ENCODE measurements at places on chromosomes 2 and 18.

DNA sequence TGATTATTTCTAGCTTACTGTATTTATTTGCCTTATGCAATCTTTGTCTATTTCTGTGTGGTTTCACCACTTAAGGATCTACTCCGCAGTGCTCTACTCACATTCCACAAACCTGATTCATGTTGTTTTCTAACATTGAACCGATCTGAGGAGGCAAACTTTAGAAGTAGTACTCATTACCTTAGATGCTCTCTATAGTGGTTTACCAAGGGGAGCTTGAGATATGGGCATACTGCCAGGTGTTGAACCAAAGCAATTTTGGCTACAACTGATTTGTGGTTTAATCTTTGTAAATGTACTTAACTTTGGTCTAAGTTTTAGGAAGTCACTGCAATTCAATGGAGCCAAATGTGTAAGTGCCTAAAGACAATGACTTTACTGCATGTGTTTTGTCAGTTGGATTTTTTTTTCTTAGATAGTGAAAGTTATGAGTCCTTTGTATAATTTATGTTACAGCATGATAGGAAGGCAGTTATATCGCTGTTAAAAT, 50.1 kb downstream of the MAP2 start:
- H3K4me1 ChIP-seq, result no peaks in the 10 kb centered on the region
- no peaks in the 10 kb centered on the region for H3K36me3 ChIP-seq
- no peaks in the 10 kb centered on the region for H3K27me3 ChIP-seq
- no peak overlapping the region for H3K27ac ChIP-seq
- no peak overlapping the region for H3K4me3 ChIP-seq

GRCh38 chr2:191265311-191266170, 20.3 kb downstream of the MYO1B start:
- H3K36me3 ChIP-seq, result no peaks in the 10 kb centered on the region
- H3K4me3 ChIP-seq, result no peak overlapping the region
- DNase-seq, result no peak
- H3K27me3 ChIP-seq, result no peaks in the 10 kb centered on the region

DNA sequence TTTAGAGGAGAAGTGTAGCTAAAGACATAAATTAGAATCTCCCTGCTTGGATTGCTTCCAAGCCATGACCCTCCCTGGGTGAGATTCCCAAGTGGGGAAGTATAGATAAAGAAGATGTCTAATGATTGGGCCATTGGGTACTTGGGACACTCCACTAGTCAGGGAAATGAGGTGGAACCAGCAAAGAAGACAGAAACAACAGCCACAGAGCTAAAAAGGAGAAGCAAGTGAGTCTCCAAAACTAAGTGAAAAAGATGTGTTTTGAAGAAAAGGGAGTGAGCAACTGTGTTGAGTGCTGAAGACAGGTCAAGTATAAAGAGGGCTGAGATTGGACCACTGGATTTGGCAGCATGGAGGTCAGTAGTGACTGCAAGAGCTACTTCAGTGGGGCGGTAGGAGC, 276.7 kb upstream of the STON1 start:
- no peaks in the 10 kb centered on the region for H3K36me3 ChIP-seq
- H3K27ac ChIP-seq, result no peak overlapping the region
- H3K27me3 ChIP-seq, result no peaks in the 10 kb centered on the region
- H3K4me1 ChIP-seq, result peaks cover 5% of the 10 kb centered on the region
- H3K4me3 ChIP-seq, result no peak overlapping the region

- peaks cover 4% of the 10 kb centered on the region for H3K4me1 ChIP-seq
- H3K27ac ChIP-seq, result no peak overlapping the region
- H3K4me3 ChIP-seq, result no peak overlapping the region
Measured at GRCh38 chr2:179344280-179344964, 79.8 kb upstream of the SESTD1 start.

DNA sequence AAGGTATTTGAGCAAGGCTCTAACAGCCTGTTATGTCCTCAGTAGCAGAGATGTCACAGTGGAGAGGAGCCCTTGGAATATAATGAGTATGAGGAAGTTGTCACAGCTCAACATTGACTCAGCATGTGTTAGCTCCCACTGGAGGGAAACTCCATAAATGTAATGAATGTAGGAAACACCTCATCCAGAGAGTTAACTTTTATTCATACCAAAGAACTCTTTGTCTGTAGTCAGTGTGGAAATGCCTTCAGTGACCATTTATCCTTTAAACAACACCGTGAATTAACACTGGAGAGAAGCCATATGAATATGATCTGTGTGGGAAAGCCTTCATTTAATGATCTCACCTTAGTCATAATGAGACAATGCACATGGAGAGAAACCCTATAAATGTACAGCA, 59.7 kb downstream of the CYP1B1 start:
- no peaks in the 10 kb centered on the region for H3K36me3 ChIP-seq
- H3K27me3 ChIP-seq, result no peaks in the 10 kb centered on the region
- DNase-seq, result no peak
- no peak overlapping the region for H3K4me3 ChIP-seq
- no peaks in the 10 kb centered on the region for H3K4me1 ChIP-seq
- no peak overlapping the region for H3K27ac ChIP-seq

GRCh38 chr2:241776336-241777169, at the start of gene GAL3ST2:
TSS of gene GAL3ST2 (plus strand) at chr2:241776822. CDS start at chr2:241776956, 134 bp downstream.
- peak; percentile 11 for DNase-seq
- no peak within 1 kb of the TSS for H3K4me3 ChIP-seq
- no peaks in the 10 kb centered on the region for H3K27me3 ChIP-seq
- no peaks in the 10 kb centered on the region for H3K36me3 ChIP-seq

- H3K27me3 ChIP-seq, result no peaks in the 10 kb centered on the region
- no peak for DNase-seq
- H3K36me3 ChIP-seq, result no peaks in the 10 kb centered on the region
- no peak overlapping the region for H3K4me3 ChIP-seq
Measured at GRCh38 chr2:234722176-234722575, 225.3 kb upstream of the ARL4C start.

GRCh38 chr2:108444941-108445840, 3.8 kb upstream of the GCC2 start:
- no peaks in the 10 kb centered on the region for H3K27me3 ChIP-seq
- DNase-seq, result no peak
- H3K4me1 ChIP-seq, result no peaks in the 10 kb centered on the region
- H3K4me3 ChIP-seq, result no peak overlapping the region
- H3K36me3 ChIP-seq, result no peaks in the 10 kb centered on the region
- no peak overlapping the region for H3K27ac ChIP-seq

DNA sequence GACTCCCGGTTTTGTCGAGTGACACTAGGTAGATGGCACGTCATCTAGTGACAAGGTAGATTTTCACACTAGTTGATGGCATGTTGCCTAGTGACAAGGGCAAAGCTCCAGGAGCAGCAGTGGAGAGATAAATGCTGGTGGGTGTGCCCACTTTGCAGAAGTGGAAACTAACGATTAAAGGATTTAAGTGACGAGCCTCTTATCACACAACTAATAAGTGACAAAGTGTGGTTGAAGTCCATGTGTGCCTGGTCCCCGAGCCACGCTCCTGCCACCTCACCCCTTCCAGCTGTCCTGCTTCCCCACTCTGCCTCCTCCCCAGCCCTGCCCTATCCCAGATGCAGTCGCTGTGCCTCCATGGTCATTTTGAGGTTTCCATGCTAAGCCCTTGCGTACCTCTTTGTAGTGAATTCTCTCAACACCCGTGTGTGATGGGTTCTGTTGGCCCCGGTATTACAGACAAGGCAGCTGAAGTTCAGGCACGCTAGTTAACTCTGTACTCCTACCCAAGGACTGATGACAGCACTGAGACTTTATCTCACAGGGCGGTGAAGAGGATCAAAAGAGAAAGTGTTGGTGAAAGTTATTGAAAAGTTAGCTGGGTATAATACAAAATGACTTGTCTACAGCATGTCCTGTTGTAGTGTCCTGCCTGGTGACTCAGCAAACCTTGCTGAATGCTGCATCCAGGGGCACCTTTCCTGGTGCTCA, 113.4 kb upstream of the GLI2 start:
- no peaks in the 10 kb centered on the region for H3K4me1 ChIP-seq
- H3K27me3 ChIP-seq, result no peaks in the 10 kb centered on the region
- no peak overlapping the region for H3K27ac ChIP-seq
- no peak for DNase-seq

GRCh38 chr18:62287781-62288664, 37.1 kb upstream of the TNFRSF11A start:
- H3K4me3 ChIP-seq, result no peak overlapping the region
- no peaks in the 10 kb centered on the region for H3K27me3 ChIP-seq
- H3K4me1 ChIP-seq, result peaks cover 3% of the 10 kb centered on the region

- H3K4me1 ChIP-seq, result no peaks in the 10 kb centered on the region
- no peak overlapping the region for H3K27ac ChIP-seq
- no peak overlapping the region for H3K4me3 ChIP-seq
- H3K27me3 ChIP-seq, result no peaks in the 10 kb centered on the region
- H3K36me3 ChIP-seq, result no peaks in the 10 kb centered on the region
Measured at GRCh38 chr2:84886791-84887190, 5.9 kb upstream of the TRABD2A start.

DNA sequence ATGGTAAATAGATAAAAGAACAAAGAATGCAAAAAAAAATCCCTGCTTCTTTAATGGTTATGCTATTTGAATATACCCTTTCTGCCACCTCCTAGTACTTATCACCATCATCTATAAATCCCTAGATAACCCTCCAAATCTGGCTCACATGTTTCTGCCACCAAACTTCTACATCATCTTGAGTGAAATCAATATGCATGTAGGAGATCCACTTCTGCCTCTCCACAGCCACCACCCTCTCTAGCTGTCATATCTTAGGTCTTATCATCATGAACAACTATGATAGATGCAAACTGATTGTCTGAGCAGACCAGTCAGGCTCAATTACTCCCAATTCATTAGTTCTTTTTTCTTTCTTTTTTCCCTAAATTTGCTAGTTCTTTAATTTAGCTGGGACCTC, 55.3 kb downstream of the STRN start:
- H3K36me3 ChIP-seq, result no peaks in the 10 kb centered on the region
- H3K27ac ChIP-seq, result no peak overlapping the region
- no peaks in the 10 kb centered on the region for H3K27me3 ChIP-seq
- no peak overlapping the region for H3K4me3 ChIP-seq
- DNase-seq, result no peak
- H3K4me1 ChIP-seq, result no peaks in the 10 kb centered on the region

- no peak overlapping the region for H3K4me3 ChIP-seq
- no peak overlapping the region for H3K27ac ChIP-seq
- no peaks in the 10 kb centered on the region for H3K36me3 ChIP-seq
- no peaks in the 10 kb centered on the region for H3K4me1 ChIP-seq
- no peak for DNase-seq
Measured at GRCh38 chr2:218871345-218872302, 9.0 kb upstream of the WNT10A start.

DNA sequence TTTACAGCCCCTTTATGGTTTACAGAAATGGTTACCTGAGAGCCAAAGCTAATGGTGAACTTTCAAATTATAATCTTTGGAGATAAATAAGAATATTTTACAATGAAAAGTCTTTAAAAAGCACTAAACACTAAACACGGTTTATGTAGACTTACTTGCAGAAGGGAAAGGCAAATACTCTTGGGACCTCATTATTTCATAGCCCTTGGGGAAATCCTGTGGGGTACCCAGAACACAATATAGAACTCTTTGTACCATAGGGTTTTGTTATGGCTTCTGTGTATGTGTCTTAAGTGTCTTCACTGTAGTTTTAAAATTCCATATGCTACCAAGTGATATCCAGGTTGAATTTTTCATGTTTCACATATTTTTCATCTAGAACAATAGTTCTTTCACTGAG, 90.6 kb downstream of the KCNH7 start:
- no peak overlapping the region for H3K4me3 ChIP-seq
- H3K27ac ChIP-seq, result no peak overlapping the region
- no peaks in the 10 kb centered on the region for H3K27me3 ChIP-seq
- H3K4me1 ChIP-seq, result peaks cover 22% of the 10 kb centered on the region
- DNase-seq, result no peak

DNA sequence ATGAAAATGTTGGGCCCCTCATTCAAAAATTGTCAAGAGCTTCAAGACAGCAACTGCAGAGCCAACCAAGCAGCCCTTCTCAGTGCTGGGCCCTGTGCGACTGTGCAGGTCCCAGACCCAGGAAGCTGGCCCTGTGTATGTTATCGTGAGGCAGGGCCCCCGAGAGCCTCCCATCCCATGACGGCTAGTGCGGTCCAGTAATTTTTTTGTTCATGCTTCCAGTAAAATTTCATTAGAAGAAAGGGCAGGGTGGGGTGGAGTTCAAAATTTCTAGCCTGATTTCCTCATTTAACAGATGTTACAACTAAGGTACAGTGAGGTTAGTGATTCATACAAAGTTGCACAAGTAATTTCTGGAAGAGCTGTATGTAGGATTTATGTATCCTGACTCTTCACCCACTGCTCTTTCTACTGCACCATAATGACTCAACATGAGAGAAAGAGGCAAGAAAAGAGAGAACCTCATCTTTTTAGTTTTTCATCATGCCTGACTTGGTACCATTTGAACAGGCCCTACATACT, 105.5 kb downstream of the ZEB2 start:
- no peaks in the 10 kb centered on the region for H3K36me3 ChIP-seq
- H3K27ac ChIP-seq, result no peak overlapping the region
- H3K4me1 ChIP-seq, result no peaks in the 10 kb centered on the region
- DNase-seq, result no peak
- H3K27me3 ChIP-seq, result no peaks in the 10 kb centered on the region

DNA sequence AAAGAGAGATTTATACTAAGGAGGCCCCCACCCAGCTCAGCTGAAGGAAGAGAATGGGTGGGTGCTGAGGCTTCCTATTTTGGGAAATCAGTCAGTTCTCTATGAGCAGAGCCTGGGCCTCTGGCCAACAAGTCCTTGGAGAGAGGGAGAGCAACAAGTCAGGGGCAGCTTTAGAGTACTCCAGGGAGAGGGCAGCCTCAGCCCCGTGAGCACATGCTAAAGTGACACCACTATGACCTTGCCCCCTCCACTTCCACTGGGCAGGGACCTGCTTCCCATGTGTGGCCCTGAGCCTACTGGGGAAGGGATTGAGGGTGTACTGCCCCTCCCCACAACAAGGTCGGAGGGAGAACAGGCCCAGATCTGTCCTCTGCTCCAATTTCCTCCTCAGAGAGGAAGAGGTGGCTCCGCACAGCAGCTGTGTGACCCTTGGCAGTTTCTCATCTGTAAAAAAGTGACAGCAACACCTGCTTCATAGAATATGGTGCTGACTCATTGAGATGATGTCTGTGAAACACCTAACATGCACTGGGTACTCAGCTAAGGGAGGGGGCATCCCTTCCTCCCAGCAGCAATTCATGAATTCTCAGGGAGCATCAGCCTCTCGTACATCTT, 72.9 kb downstream of the CLHC1 start:
- H3K27ac ChIP-seq, result peak overlapping the region; percentile 32
- H3K4me1 ChIP-seq, result peaks cover 81% of the 10 kb centered on the region
- H3K36me3 ChIP-seq, result no peaks in the 10 kb centered on the region
- no peak for DNase-seq
- no peak overlapping the region for H3K4me3 ChIP-seq

DNA sequence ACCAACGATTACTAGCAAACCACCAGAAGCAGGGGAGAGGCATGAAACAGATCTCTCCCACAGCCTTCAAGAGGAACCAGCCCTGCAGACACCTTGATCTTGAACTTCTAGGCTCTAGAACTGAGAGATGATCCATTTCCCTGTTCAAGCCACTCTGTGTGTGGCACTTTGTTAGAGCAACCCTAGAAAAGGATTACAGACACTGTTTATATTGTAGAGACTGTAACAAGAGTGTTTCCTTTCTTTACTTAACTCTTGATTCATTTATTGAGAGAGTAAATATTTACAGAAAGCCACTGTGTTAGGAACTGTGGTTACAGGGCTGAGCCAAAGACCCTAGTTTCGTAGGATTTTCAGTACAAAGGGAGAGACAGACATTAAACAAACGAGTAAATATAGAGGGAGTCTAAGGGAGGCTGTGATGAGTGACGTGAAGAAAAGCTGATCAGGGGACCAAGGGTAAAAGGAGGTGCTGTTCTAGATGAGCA, 10.9 kb downstream of the CCDC68 start:
- H3K36me3 ChIP-seq, result no peaks in the 10 kb centered on the region
- H3K4me3 ChIP-seq, result no peak overlapping the region
- peak overlapping the region; percentile 64 for H3K27ac ChIP-seq
- H3K27me3 ChIP-seq, result no peaks in the 10 kb centered on the region
- no peak for DNase-seq
